ENCODE measurements at places on chromosomes 1 and 21.

DNA sequence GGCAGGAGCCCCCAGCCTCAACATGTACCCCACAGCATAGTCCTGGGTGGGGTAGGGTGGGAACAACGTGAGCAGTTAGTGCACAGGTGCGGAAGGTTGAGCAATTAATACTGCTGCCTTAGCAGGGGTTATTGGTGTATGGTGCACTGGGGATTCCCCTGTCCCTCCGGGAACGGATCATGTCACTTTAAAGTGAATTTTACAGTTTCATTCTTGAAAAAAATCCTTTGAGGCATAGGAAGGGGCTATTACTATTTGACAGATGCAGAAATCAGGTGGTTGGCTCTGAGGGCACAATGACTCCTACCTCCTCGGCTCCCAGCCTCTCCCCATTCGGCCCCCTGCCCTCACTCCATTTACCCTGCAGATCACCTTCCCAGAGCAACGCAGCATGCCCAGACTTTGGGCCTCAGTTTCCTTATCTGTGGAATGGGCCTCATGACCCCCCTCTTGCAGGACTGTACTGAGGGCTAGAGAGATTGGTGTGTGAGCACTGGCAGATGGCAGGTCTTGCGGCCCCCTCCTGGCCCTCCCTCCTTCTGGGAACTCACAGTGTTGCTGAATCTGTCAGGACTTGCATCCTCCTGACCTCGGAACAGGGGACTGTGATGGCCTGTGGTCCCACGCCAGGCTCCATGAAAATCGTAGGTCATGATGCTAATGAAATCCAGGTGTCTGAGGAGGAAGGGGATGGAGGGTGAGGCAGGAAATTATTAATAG, 5.1 kb upstream of the MYBPH start:
- no peak for DNase-seq

GRCh38 chr1:234921266-234922062, 207.2 kb downstream of the TOMM20 start:
- no peak for DNase-seq

DNA sequence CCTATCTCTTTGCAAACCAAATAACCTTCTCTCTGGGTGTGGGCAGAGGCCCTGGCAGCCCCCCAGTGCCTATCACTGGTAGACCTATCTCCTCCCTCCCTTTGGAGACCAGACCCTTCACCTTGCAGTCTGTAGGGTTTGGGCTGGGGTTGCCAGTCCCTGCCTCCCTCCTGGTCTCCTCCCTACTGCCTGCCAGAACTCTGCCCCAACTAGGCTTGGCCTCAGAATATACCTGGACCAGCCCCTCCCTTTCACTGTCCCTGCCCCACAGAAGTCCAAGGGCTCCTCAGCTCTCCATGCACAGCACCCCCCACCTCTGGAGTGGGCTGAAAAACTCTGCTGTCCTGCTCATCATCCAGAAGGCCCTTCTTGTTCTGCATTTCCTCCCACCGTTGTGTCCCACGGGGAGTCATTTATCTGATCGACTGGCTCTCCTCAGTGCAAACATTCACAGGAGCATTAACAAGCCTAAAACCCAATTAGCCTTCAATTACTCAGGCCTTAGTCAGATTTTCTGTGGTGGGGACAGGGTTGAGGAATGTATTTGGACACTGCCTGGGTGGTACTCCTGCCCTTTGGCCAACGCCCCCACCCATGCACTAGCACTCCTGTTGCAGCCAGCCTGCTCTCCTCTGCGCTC, 27.7 kb upstream of the DMBX1 start:
- no peak for DNase-seq

- DNase-seq: peak; percentile 90
Measured at GRCh38 chr1:38334930-38335592, 288.5 kb upstream of the POU3F1 start.

- no peak for DNase-seq
Measured at GRCh38 chr1:193036337-193037047, 22.7 kb downstream of the UCHL5 start.

DNA sequence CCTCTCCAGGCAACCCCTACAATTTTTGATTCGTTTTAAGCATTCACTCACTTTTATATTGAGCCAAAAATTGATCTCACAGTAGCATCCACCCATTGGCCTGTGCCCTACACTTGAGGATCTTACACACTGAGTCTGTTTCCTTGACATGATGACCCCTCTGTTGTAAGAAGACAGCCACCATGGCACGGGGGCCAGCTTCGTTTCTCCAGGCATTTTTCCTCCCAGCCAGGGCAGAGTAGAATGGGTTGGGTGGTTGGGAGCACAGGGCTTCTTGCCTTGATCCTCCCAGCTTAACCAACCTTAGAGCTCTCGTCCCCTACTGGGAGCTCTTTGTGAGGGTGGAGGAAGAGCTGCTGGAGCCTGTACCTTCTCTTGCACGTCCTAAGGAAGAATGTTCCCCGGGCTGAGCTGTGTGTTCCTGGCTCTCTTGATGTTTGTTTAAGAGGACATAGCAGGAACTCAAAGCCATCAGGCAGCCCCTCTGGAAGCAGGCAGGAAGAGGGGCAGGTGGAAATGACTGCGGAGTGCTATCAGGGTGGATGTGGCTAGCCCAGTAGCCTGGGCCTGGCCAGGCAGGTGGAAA, 213.2 kb upstream of the TMEM51 start:
- no peak for DNase-seq

GRCh38 chr1:7302873-7303272, 468.2 kb upstream of the VAMP3 start:
- no peak for DNase-seq

DNA sequence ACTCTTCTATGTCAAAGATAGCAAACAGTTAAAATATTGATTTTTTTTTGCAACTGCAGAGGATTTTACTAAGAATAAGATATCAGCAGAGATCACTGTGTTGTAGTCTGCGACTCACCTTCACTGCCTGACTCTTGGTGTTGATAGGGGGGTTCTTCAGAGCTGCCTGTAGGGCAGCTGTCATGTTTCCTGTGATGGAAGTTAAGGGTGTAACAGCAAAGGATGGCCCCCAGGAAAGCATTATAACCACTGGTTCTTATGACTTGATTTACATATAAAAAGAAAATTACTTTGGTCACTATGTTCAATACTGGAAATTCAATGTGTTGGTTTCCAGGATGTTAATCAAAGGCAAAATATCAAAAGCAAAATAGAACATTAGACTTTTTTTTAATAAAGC, 2.6 kb downstream of the ARPC5 start:
- DNase-seq: no peak

GRCh38 chr1:169060919-169061639, 45.4 kb upstream of the ATP1B1 start:
- DNase-seq: peak; percentile 73

All from inflammatory macrophage (primary cell).